ENCODE measurements at places on chromosomes 5 and 9. TPM values are rescaled to one million over a fixed set of nuclear protein-coding genes. Genes with fewer than 3 reads are reported as not detected.

- DNase-seq = no peak
Measured at GRCh38 chr5:125659316-125660023, 763.7 kb upstream of the GRAMD2B start.

GRCh38 chr5:135691044-135691443, 112.3 kb upstream of the CXCL14 start:
- no peak for DNase-seq

- no peak for DNase-seq
Measured at GRCh38 chr9:110110154-110110553, 97.8 kb downstream of the C9orf152 start.

GRCh38 chr5:118519466-118519865, 468.9 kb downstream of the DTWD2 start:
- no peak for DNase-seq

- DNase-seq = no peak
Measured at GRCh38 chr5:173720953-173721600, 104.6 kb upstream of the BOD1 start.

- DNase-seq = no peak
Measured at GRCh38 chr5:128225245-128226030, 141.9 kb downstream of the SLC12A2 start.

DNA sequence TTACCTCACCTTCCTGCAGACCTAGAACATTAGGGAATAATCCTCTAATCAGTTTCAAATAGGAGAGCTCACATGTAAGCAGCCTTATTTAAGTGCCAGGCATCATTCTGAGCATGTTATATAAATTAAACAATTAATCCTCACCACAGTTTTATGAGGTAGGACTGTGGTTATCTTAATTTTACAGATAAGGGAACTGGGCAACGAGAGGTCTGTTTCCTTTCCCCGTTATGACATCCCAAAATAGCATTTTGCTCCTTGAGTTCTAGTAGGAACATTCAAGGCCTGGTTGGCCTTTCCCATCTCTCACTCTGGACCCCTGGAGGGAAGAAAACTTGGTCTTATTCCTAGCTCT, 19.1 kb upstream of the IFNB1 start:
- DNase-seq = no peak

- no peak for DNase-seq
Measured at GRCh38 chr9:27538647-27539046, 9.0 kb upstream of the MOB3B start.

GRCh38 chr5:127705120-127705892, 2.1 kb downstream of the CCDC192 start:
- no peak for DNase-seq

DNA sequence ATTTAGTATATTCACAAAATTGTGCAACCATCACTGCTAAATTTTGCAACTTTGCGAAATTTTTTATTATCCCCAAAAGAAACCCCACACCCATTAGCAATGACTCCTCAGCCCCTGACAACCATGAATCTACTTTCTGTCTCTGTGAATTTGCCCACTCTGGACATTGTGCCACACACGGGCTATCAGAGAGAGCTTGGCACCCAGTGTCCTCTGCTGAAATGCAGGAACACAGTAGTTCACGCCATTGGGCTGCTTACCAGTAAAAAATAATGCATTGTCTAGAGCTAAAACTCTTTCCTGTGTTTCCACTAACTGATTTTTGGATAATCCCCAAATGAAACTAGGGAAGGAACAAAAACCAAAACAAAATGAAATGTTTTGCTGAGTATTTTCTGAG, 60.0 kb downstream of the HRH2 start:
- DNase-seq = no peak

- DNase-seq = no peak
Measured at GRCh38 chr9:34203992-34204635, 25.3 kb downstream of the UBAP1 start.

- no peak for DNase-seq
Measured at GRCh38 chr5:24381861-24382489, 262.8 kb downstream of the CDH10 start.

DNA sequence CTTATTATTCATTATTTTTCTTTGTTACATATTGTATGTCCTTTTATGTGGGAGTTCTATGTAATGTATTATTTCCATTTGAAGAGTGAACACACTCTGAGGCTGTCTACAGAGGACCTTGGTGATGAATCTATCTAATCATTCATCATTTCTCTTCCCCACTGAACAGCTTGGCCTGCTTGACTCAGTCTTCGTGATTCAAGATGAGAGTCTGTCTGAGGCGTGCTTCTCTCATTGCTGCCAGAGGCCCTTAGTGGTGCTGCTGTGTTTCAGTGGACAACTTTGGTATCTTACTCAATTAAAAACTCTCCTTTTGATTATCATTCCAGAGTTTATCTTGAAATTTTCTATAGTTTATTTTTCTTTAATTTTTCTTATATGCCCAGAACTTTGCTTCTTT, 318.1 kb upstream of the DAB2 start:
- DNase-seq = no peak

DNA sequence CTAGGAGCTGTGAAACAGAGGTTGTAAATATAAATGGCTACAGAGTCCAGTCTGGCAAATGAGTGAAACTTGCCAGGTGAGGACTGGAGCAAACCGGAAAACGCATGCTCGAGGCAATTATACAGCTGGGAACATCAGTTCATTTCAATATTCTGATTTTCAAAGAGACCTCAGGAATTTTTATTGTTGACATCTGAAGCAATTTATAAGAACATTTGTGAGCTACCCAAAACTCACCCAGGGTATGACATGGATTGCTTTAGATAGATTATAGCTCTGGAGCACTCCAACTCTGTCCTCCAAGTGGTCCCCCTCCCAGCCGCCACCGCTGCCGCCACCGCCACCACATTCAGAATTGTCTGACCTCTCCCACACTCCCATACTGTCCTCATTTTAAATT, 84.6 kb upstream of the GRAMD2B start:
- DNase-seq = no peak

- no peak for DNase-seq
Measured at GRCh38 chr5:2755076-2755680, 3.7 kb upstream of the IRX2 start.

DNA sequence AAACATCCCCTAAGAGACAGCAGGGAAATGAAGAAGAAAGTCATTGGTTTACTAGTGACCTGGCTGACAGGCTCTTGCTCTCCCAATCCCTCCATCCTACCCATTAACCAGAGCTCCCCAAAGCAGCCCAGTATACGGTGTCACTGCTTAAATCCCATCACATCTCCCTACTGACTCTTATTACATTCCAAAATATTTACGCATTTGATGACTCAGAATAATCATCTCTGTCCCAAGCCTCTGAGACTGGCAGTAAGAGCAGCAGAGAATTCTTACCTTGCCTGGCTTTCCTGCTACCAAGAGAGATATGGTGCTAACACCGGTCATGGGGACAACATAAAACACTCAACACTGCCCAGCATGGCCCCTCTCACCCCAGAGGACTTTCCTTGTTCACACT, 20.2 kb upstream of the WHRN start:
- no peak for DNase-seq

DNA sequence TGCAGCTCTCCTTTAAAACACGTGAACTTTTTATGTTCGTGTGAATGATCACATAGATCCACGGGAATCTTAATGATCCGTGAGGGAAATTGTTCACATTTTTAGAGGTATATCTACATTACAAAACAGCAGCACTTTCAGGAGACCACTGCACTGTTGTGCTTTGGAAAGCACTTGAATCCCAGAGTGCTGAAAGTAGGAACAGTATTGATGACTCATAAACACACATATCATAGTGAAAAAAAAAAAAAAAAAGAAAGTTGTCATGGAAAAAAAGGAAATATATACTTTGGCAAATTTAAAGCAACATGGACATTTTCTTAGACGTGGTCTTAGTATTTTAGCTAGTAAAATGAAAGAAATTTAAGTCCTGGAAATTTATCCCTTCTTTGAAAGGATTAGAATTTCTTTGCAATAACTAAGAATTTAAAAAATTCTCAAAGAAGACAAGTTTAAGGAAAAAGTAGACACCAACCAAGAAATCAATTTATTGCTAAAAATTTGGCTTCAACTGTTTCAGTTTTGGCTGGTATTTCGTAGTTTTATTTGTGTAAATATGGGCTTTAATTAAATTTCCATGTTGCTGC, 55.4 kb downstream of the ADGRV1 start:
- DNase-seq = no peak

GRCh38 chr5:169923988-169924387, 56.3 kb downstream of the INSYN2B start:
- DNase-seq = no peak

DNA sequence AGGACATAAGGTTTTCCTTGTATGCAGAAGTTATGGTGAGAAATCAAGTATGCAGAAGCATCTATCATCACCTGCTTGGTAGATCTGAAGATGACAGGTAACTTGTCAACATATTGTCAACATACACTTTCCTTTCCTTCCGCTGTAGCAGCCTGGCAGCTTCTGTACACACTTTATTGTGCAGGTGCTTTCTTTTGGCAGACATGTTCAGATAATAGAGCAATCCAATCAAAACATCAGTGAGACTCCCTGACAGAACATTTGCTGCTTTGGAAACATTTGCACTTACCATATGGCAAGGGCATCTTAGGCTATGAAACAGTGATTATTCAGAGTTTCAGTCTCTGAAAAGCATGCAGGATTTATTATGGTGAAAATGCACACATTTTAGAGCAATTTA, 161.1 kb upstream of the CDH12 start:
- DNase-seq = no peak

GRCh38 chr9:127603226-127603625, 8.9 kb upstream of the STXBP1 start:
- no peak for DNase-seq

CEP72 gene
- total RNA-seq = 1.7 TPM

PTAR1 gene
- 23.2 TPM for total RNA-seq

NEK6 gene
- total RNA-seq = 8.7 TPM

PTGR1 gene
- 50.2 TPM for total RNA-seq

AGXT2 gene
- total RNA-seq = not detected
